Osteocyte (in vitro differentiated cells): ENCODE measurements at places on chromosomes 6 and 20. TPM values are rescaled to one million over a fixed set of nuclear protein-coding genes. Genes with fewer than 3 reads are reported as not detected.

- no peak for DNase-seq
Observed at GRCh38 chr6:39553860-39554802, 171.1 kb downstream of the KIF6 start.

GRCh38 chr6:85669735-85670194 lies 27.1 kb upstream of the SYNCRIP start:
- no peak for DNase-seq

DNA sequence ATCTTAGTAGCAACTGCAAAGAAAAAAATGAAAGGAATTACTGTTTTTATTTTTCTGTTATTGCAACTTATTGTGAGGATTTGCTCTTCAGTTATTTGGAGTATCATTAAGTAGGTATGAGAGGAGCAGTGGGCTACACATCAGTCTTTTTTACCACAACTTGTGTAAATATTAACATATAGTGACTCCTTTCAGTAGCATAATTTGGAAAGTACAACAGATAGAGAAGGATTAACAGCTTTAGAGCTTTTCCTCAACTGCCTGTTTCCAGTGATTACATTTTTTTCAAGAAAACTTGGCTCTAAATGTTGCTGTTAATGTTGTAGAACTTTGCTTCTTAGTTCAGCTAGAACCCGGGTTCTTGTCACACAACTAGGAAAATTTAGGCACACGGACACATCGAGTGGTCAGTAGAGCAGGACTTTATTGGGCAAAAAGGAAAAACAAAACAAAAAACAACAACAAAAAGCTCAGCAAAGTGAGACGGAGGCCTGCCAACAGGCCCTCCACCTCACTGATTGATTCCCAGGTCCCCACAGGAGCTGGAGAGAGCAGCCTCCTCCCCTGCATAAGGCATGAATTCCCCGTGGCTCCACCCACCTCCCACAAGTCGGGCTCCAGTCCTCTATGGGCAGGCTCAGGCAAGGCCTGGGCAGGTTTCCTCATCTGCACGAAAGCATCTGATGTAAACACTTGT lies 75.1 kb downstream of the ADGRG6 start:
- DNase-seq, result no peak

- no peak for DNase-seq
Observed at GRCh38 chr20:23497536-23497935, 6.6 kb downstream of the CST8 start.

DNA sequence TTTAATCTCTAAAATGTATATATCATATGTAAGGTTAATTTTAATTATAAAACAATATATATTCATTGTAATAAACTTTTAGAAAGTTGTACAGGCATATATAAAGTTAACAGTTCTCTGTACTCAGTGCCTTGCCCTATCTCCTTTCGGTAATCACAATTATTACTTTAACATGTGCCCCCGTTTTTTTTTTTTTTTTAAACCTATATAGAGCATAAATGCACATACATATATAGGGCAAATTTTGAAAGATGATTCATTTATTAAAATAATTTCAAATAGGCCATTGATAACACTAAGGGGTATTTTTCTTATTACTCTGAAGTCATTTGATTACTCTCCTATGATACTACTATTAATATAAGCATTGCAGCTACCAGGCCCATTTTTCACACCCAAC lies 1.9 kb downstream of the ASF1A start:
- DNase-seq, result no peak

- no peak for DNase-seq
Observed at GRCh38 chr6:3752531-3753227, 1.2 kb upstream of the PXDC1 start.

DNA sequence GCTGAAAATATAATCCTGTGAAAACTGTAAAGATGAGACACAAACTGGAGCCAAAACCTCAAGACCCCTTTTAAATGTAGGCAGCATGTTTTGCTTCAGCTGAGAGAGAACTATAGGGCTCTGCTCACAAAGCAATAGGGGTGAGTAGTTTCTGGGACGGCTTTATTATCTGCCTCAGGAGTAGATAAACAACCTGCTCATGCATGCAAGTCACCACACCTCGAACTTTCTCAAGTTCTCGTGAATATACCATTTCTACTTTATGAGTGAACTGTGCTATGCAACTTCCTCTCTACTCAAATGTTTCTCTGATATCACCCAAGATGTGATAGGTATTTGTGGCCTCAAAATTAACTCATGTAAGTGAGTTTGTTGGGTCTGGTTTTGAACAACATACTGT lies 7.5 kb upstream of the OOEP start:
- no peak for DNase-seq

DNA sequence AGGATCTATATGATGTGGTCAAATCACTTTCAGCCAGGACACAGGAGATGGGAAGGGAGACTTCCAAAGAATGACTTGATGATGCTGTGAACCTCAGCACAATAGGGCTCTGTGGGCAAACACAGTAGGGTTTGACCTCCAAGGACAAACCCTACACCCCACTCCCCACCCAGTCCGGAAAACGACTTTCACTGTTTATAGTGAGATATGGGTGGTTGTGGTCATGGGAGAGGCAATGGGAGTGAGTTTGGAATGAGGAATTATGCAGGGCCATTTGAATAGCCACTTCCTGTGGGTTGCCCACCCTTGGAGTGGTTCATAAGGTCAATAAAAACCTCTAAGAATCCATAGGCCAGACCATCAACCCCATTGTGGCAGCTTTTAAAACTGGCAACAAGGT lies 38.4 kb upstream of the PRND start:
- DNase-seq, result peak; percentile 34

AVP gene
- total RNA-seq, result not detected in 2 replicates

ISM1 gene
- 0.21 and 0.31 TPM in 2 replicates for total RNA-seq

SLC22A7 gene
- not detected in 2 replicates for total RNA-seq

TMEM14A gene
- 20.4 and 21.5 TPM in 2 replicates for total RNA-seq

LRP11 gene
- total RNA-seq, result 59.6 and 75.2 TPM in 2 replicates

HRH3 gene
- not detected in 2 replicates for total RNA-seq
